ENCODE measurements at places on chromosomes 7 and 10.

DNA sequence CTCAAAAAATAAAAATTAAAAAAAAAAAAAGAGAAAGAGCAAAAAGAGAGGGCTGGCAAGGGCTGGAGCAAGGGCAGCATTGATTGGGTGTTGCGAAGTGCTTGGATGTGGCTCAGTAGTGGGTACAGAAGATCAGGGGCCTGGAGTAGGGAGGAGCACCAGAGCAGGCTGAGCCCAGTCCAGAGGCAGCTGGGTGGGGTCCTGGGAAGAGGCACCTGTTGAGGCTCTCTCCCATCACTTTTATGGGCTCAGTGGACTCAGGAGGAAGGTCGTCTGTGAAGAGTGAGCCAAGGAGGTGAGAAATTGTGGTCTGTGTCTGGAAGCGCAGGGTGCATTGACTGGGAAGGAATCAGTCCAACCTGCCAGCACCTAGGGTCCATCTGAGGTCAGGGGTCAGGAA lies 11.8 kb upstream of the ZMIZ2 start:
- no peak for DNase-seq

DNA sequence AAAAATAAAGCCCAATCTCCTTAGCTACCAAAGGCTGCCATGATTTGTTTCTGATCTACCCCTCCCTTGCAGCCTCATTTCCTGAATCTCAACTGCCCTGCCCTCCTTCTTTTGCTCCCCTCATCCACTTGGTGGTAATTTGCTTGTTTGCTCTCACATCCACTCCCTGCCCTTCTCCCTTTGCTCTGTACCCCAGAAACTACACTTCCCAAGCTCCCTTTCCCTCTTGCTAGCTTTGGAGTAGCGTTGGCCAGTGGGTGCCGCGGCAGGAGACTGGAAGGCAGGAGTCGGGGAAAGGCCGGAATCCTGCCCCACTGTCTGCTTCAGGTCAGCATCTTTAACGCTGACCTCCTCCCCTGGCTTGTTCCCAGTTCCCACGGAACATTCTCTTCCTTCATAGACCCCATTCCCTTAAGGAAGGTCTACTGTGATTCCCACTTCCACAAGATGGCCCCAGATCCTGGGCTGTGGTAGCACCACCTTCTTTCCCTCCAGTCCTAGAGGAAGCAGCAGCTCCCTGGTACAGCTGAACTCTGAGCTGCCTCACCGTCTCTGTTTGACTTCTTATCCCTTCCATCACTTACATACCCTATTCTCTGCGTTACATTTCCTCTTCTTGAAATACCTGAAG lies 79.1 kb downstream of the PIK3CG start:
- DNase-seq, result no peak

DNA sequence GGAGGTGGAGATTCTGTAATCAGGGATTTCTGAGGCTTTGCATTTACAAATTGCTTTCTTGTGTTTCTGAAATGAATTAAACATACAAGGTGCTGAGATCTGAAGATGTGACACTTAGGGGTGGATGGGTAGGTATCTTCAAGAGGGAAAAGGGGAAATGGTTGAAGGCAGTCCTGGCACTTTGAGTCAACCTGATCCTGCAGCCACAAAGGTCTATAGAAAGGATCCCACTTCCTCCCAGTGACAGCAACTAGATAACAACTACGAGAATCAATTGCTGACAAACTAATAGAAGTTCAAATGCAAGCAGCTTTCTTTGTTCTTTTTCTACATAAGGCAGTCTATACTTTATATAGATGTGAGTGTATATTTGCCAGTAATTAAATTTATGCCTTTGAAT lies 553.3 kb downstream of the MDFIC start:
- no peak for DNase-seq

GRCh38 chr10:45461034-45461433 lies 87.0 kb downstream of the ALOX5 start:
- no peak for DNase-seq

DNA sequence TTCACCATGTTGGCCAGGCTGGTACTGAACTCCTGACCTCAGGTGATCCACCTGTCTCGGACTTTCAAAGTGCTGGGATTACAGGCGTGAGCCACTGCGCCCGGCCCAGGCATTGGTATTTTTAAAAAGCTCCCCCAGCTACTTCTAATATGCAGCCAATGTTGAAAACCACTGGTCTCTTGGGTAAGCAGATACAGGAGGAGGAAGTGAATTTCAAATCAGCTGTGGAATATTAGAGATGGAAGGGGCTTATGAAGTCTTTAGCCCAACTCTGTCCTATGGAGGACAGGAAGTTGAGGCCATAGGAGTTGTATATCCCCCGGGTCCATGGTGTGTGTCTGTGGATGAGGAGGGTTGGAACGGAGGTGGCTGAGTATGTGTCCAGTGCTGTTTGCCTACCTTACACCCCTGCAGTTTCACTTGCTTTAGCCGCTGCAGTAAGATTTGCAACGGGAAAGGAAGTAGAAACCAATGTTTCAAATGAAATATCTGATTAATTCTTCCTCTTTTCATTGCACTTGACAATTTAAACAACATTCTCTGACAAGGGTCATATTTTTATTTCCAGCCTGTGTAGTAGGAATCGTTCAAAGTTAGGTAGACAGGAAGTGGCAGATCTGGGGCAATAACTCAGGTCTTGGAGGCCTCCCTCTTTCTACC lies 3.4 kb downstream of the PDE6C start:
- DNase-seq, result no peak

Measured in posterior cingulate gyrus (tissue), 11 donors.